ENCODE measurements at places on chromosomes 3 and 15.

- DNase-seq = no peak
Measured at GRCh38 chr3:112303764-112304325, 9.8 kb upstream of the SLC9C1 start.

- no peak for DNase-seq
Measured at GRCh38 chr3:111675846-111676210, 80.7 kb upstream of the ZBED2 start.

DNA sequence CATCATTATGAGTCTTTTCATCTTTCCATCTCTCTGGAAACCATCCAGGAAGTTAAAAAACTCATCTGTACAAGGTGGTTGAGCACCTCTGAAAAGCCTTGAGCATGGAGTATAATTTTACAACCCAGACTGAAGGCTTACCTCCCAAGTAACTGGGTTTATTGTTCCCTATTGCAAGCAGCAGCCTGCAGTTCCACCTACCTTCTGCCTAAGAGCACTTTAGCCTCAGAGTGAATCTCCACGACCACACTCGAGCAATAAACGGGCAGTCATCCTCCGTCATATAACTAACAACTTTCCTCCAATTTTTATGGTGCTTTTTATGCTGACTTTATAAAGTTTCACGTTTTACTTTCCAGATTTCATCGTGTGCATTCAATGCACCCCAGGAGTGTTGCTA is 32.8 kb downstream of the OSBPL10 start:
- DNase-seq = no peak

DNA sequence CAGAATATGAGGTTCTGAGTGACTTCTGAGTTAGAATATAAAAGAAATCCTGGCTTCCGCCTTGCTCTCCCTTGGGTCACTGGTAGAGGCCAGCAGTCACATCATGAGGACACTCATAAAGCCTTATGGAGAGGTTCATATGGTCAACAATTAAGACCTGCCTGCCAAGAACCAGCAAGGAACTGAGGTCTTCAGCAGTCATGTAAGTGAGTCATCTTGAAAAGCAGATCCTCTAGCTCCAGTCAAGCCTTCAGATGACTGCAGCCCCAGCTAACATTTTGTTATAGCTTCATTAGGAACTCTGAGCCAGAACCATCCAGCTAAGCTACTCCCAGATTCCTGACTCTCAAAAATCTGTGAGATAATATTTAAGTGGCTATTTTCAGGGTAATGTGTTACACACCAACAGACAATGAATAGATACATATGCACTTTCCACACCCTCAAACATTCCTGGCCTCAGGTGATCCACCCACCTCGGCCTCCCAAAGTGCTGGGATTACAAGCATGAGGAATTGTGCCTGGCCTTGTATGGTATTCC is 447.2 kb downstream of the SHQ1 start:
- DNase-seq = no peak

GRCh38 chr3:54596087-54596486 is 331.8 kb downstream of the LRTM1 start:
- no peak for DNase-seq

DNA sequence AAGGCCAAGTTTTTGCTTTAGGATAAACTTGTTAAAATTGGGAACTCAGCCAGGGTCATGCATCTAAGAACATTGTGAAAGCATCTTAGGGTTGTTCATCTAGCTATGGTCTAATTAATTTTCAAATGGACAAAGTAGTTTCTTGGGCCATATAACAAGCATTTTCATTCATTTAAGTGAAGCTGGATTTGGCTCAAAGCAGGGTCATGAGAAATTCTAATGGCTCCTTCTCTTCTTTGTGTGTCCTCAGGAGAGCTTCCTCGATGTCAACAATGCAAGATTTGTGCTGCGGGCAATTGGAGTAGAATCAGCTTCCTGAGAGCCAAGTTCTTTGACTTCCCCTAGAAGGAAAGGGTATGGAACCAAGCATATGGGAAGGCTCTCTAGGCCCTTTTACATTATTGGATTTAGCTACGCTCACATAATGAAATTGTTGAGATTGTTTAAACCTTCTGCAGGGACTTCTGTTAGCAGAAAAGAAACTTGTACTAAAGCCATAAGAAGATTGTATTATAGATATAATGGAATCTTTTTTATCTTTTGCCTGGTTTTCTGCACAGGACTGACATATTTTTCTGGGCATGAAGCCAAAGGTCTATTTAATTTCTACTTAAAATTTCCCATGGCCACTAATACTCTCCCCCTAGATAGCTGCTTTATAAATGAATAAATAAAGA is 1.8 kb upstream of the SAMMSON start:
- DNase-seq = no peak

GRCh38 chr15:96428742-96429141 is 98.2 kb downstream of the NR2F2 start:
- DNase-seq = peak; percentile 81

DNA sequence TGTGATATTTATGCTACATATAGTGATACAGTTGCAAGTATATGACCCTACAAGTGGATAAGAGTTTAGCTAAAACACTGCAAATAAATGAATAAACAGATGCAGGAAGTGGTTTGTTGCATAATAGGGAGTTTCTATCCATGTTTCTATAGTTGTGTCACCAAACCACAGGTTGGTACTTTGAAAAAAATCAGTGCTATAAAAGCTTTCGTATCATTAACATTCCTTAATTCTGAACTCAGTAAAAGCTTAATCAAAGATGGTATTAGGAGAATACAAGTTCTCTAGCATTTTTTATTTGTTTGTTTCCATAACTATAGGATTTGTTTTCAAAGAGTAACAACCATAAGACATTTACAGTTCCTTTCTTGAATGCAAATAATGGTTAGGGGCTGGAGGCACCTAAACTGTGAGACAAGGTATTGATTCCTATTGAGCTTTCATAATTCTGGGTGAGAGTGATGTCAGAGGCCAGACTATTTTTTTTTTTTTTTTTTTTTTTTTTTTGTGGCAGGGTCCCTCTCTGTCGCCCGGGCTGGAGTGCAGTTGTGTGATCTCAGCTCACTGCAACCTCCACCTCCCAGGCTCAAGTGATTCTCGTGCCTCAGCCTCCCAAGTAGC is 29.6 kb downstream of the CPOX start:
- peak; percentile 41 for DNase-seq

- no peak for DNase-seq
Measured at GRCh38 chr15:79163395-79163794, 72.8 kb upstream of the RASGRF1 start.

- DNase-seq = peak; percentile 34
Measured at GRCh38 chr3:126202276-126202675, 21.9 kb upstream of the ALDH1L1 start.

DNA sequence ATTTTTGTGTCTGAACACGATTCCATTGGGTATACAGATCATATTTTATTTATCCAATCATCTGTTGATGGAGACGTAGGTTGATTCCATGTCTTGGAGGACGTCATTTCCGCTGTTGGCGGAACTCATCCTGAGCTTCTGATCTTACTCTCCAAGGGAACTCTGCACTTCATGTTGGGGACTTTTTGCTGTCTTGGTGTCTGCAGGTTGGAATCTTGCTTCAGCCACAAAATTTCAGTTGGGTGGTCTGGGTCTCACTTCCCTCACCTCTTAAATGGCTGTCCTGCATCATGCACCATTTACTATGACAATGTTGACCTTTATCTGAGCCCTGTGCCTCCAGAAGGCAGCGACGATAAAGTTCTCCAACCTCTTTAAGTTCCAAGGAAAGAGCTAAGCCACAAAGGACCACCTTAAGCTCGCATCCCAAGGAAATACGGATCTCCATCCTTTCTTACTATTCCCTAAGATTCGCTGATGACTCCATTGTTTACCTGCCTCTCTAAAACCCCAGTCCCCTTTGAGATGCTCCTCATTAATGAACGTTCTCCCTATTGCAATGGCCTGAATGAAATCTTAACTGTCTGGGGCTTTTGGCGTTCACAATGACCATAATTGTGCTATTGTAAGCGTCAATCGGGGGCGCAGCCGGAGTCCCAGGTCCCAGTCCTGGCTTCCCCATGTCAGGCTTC is 23.1 kb upstream of the RNU6-1 start:
- DNase-seq = no peak

- DNase-seq = no peak
Measured at GRCh38 chr15:31051496-31052080, 49.9 kb downstream of the TRPM1 start.

DNA sequence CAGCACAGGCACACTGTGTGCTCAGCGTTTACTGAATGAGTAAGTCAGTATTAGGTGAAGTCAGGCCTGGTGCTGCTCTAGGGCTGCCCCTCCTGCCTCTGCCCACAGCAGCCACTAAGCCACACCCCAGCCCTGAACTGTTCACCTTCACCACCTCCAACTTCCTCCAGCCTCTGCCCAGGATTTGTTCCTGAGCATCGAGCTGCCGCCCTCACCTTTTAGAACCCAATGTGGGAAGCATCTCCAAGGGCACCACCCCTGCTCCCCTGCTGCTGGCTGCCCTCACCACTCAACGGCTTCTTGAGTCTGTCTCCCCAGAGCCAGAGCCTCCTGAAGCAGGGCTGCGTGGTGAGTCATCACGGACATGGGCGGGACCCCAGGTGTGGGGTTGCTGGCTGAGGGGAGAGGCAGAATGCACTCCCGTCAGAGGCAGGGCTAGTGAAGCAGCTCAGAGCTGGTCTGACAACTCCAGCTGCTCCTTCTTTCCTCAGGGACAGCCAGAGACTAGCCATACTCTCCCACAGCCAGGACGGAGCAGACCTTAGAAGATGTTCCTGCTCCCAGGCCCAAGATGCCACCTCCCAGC is 5.8 kb downstream of the HYAL2 start:
- DNase-seq = no peak

DNA sequence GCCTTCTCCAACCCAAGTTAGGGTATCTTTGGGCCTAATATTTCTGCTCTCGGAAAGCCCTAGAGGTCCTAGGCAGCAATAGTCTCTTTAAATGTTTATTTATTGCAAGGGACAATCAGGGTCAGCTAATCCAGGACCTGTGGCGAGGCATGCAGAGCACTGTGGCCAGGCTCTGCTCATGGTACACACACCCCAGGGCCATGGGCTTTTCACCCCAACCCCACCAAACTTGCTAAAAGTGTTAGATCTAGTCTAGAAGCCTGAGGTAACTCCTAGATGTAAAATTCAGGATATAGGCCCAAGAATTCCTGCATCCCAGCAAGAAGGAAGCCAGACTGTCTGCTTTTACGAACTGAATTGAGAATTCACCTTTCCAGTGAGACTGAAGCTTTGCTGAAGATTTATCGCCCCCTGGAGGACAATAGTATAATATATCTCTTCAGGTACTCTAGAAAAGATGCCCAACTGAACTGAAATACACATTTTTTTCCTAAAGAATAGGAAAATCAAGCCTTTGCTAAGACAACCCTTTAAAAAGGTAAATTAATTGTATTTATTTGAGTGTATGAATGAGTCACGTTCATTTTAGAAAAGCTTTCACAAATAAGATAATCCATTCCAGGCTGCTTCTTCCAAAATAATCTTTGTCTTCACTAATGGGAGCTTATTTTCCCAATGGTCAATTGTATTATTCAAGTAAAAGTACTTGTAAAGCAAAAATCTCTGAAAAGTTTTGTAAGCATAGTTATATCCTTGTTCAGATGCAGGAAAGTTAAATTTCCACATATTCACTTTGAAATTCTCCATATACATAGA is 89.8 kb downstream of the LRRC3B start:
- DNase-seq = no peak

DNA sequence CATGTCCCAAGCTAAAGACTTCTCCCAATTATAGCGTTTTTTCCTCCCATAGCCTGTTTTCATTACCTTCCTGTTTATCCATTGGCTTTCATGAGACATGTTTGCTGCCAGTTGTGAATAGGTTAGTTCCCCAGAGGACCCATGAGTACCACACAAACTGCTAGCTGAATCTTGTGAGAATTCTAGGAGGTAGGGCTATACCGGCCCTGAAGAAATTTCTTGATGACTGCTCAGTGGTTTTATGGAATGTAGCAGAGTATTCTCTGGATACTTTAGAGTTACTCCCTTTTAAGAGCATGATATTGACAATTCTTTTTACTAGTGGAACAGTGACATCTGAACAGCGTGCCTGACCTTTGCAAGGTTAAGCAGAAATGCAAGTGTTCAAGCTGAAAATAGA is 210.4 kb downstream of the MCTP2 start:
- DNase-seq = no peak

- no peak for DNase-seq
Measured at GRCh38 chr3:81550415-81550814, 211.0 kb downstream of the GBE1 start.

DNA sequence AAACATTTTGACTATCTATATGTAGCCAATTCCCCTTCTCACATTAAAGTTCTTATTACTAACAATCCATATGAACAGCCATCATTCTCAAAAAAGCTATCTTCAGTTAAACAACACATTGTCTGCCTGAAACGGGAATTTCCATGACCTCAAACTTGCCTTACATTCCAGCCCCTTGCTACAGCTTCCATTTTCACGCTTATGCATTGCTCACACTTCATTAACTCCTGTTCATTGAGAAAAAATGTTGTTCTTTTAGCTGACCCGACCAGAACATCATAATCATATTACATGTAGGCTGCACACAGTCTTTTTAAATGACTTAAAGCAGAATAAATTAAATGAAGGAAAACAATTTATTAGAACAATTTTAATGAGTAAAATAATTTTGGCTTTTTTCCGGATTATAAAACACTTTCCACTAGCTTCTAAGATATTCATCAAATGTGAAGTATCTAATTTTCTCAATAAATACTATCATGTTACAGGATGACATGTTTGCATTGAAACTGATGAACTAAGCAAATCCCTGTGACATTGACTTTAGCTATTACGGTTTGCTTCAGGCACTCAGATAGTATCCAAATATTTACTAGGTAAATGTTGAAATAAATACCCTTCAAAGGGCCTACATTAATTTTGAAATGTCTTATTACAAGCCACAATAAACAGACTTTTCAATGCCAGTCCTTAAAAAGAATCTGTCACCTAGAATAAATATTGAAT is 49.9 kb downstream of the P3H2 start:
- no peak for DNase-seq

- DNase-seq = no peak
Measured at GRCh38 chr3:181955566-181955965, 243.8 kb downstream of the SOX2 start.

GRCh38 chr3:18758047-18758704 is 333.0 kb upstream of the SATB1 start:
- DNase-seq = no peak

GRCh38 chr15:76982356-76982755 is 12.6 kb upstream of the PSTPIP1 start:
- DNase-seq = no peak

All from GM04504 (cell line).